Activated CD4-positive, alpha-beta T cell treated with anti-CD3 and anti-CD28 coated beads for 1 hour (primary cell): ENCODE measurements at places on chromosomes 13 and 19.

DNA sequence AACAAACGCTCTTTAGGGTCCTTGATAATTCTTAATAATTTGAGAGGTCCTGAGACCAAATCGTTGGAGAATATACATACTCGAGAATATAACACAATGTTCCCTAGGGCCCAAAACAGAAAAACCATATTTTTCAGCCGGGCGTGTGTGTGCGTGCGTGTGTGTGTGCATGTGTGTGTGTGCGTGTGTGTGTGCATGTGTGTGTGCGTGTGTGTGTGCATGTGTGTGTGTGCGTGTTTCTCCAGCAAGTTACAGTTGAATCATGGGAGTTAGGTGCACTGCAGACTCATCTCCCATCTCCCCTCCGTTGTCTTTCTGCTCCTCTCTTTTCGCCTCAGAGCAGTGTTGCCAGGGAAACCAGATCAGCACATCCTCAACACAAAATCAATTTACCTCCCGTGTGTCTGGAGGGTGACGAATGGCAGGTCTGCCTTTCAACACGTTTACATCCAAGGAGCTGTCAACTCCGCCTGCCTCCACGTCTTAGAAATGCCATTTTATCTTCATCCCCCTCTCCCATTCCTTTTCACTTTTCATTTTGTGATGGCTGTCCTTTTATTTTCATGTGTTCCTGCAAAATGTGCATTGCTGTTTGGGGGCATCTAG, 8.3 kb upstream of the PNMA8B start:
- DNase-seq = no peak

DNA sequence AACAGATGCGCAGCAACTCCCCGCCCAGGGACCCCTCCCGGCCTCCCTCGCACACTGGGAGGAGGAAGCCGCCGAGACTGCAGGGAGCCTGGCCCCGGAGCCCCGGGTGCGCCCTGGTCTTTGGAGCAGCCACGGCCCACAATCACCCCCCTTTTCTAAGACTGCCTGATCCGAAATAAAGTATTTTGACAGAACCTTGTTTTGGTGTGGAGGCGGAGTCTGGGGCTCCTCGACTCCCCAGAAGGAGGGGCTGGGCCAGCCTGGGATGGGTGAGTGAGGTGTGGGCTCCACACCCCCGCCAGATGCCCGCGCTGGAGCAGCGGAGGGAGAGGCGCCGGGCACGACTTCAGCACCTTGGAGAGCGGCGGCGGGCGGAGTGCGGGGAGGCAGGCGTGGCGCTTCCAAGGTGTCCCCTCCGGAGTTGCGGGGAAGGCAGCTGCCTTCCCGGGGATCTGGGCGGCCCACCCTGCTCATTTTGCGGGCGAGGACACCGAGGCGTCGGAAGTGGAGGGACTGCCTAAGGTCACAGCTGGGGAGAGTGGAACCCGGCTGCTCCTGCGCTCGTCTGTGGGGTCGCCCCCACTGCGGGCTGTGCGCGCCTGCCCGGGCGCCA, 9.4 kb downstream of the SIRT6 start:
- DNase-seq = peak; percentile 45

- DNase-seq = no peak
Observed at GRCh38 chr13:105058517-105058916, 1476.9 kb downstream of the EFNB2 start.

- no peak for DNase-seq
Observed at GRCh38 chr19:6668691-6669090, 1.3 kb downstream of the TNFSF14 start.

- no peak for DNase-seq
Observed at GRCh38 chr13:114067381-114067885, 65.0 kb downstream of the RASA3 start.

DNA sequence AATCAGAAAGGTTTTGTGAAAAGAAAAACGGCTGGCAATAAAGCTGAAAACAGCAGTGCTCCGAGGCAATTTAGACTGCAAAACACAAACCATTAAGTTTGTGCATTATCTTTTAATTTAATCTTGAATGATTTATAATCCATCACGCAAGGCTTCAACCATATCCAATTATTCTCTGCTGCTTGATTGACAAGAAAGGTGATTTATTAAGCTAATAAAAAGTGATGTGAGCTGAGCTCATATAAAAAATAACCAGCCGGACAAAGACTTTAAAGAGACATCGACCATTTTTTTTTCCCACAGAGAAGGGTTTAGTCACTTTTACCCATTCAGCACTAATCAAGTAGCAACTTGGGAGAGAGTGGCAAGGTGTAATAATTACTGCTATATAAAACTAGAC, 33.6 kb downstream of the TSHZ3 start:
- no peak for DNase-seq

GRCh38 chr19:1262623-1263123, 6.5 kb upstream of the CIRBP start:
- DNase-seq = no peak

DNA sequence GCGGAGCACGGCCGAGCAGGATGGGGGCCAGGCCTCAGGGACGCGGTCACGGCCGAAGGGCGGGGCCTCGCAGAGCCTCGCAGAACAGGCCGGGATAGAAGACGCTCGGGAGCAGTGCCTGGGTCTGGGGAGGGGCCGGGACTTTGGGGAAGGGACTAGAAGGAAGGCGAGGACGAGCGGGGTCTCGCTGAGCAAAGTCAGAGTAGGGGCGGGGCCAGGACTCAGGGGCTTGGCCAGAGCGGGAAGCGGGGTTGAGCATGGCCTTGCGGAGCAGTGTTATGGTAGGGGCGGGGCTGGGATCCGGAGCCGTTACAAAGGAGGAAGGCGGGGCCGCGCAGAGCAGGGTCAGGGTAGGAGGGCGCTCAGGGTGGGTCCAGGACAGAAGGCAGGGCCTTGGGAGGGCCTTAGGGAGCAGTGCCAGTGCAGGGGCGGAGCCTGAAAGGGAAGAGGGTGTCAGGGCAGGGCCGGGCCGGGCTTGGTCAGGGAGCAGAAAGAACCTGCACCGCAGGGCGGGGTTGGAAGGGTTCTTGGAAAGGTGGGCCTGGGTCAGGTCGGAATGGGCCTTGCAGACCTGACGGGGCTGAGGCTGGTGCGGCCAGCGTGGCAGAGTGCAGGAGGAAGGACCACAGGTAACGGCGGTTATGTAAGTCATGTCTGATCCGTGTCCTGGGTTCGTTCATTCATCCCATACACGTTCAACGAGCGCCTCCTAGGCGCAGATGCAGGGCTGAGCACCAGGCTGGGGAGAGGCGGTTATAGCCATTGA, 533 bp upstream of the ATP8B3 start:
- DNase-seq = peak; percentile 68

DNA sequence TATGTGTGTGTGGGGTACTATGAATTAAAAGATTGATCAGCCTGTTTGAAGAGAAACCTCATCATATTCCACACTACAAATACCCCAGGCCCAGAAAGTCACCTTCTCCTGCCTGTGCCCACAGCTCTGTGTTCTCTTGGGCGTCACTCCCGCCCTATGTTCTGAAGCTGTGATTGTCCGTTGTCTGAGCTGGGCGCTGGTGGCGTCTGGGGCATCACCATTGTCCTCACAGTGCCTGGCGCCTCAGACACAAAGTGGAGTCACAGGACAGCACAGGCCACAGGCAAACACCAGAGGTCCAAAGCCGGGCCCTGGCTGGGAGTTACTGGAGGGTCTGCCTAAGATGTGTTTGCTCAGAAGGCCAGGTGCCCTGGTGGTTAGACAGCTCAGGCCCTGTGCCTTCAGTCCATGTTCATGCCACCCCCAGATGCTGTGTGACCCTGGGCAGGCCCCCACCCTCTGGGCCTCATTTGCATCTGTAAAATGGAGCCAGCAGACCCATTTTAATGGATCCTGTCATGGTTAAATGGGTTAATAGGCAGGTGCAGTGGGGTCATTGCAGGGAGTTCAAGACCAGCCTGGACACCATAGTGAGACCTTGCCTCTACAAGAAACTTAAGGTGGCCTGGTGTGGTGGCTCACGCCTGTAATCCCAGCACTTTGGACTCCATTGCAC, 34.5 kb downstream of the DNM2 start:
- DNase-seq = no peak

- no peak for DNase-seq
Observed at GRCh38 chr13:74571811-74572210, 437.6 kb upstream of the KLF12 start.

GRCh38 chr19:2334986-2335846, 6.7 kb downstream of the SPPL2B start:
- DNase-seq = no peak

DNA sequence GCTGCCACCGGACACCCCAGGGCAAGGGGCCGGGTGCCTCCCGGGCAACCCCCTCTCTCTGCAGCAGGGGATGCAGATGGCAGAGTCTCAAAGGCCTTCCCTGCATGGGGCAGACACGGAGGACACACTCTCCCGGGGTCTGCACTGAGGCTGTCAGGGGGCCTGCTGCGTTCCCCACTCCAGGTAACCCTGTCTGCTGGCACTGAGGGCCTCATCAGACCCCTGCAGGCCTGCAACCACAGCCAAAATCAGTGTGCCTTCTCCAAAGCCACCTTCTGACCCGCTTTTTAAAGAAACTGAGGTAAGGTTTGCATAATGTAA, 93.9 kb downstream of the GNG7 start:
- no peak for DNase-seq

DNA sequence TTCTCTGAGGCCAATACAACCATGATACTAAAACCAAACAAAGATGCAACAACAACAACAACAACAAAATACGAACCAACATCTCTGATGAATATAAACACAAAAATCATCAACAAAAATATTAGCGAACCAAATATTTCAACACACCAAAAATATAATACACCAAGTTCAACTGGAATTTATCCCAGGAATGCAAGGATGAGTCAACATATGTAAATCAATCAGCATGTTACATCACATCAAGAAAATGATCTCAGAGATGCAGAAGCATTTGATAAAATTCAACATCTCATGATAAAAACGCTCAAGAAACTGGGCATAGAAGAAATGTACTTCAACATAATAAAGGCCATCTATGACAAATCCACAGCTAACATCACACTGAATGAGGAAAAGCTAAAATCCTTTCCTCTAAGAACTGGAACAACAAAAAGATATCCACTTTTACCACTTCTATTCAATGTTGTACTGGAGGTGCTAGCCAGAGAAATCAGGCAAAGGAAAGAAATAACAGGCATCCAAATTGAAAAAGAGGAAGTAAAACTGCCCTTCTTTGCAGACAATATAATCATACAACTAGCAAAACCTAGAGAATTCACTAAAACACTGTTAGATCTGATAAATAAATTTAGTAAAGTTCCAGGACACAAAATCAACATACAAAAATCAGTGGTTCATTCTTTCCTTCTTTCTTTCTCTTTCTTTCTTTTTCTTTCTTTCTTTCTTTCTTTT, 2448.7 kb upstream of the PCDH20 start:
- no peak for DNase-seq

GRCh38 chr19:50008532-50008931, 16.6 kb downstream of the VRK3 start:
- DNase-seq = no peak

GRCh38 chr13:80132741-80133601, 208.0 kb downstream of the SPRY2 start:
- no peak for DNase-seq

- no peak for DNase-seq
Observed at GRCh38 chr19:3398900-3399278, 32.5 kb downstream of the NFIC start.

DNA sequence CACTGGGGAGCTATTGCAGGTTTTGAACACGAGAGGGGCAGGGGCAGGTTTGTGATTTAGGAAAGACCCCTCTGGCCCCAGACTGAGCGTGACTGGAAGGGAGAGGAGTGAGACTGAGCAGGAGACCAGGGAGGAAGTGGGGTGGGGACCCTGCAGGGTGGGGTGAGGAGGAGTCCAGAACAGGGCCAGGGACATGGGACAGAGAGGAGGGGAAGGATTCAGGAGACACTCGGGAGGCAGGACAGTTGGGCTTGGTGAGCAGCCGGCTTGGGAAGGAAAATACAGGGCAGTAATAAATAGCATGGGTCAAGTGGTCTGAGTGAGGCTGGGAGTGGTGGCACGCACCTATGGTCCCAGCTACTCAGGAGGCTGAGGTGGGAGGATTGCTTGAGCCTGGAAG, 9.4 kb downstream of the FOSB start:
- DNase-seq = no peak

DNA sequence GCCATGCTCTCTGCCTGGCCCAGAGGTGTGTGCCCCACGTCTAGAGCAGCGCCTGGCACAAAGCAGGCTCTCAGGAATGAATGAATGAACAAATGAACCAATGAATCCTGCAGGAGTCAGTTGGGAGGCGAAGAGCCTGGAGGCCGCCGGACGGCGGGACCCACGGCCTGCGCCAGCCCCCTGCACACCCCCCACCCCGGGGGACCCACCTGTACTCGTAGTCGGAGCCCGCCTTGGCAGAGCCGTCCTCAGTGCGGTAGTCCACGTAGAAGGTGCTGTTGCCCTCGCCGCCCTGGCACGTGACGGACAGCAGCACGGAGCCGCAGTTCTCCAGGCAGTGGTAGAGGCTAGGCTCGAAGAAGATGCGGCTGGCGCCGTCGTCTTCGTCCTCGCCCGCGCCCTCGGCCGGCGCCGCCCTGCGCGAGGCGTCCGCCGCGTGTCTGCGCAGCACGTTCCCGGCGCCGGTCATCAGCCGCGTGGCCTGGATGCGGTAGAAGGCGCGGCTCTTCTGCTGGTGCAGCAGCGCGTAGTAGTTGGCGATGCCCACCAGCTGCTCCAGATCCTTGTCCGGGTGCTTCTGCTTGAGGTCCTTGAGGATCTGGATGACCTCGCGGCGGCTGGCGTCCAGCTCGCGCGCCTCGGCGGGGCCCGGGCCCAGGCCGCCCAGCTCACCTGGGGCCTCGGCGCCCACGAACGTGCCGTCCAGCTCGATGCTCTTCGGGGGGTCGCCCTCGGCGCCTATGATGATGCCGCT, 14.8 kb downstream of the SLC8A2 start:
- no peak for DNase-seq

- no peak for DNase-seq
Observed at GRCh38 chr13:25371875-25372283, at the start of gene ATP8A2. ATP8A2 (plus strand) TSS chr13:25371974; CDS start chr13:25372213, 239 bp downstream.

DNA sequence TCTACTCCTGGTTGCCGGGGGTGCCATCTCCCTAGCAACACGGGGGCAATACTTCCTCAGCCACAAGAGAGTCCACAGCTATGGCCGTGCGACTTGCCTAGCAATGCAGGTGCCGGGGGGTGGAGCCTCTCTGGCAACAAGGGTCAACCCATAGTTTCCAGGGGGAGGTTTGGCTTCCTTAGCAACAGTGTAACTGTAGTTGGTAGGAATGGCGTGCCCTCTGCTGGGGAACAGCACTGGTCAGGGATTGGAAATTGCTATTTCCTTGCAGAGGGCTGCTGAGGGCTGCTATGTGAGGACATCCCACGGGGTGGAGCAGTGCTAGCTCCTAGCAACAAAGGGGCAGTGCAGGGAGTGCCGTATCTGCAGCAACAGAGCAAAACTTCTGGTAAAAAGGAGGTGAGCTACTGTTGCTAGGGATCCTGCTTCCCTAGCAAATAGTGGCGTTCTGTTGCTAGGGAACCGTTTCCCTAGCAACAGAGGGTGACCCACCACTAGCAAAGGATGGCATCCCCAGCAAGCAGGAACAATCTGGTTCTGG, 7.0 kb upstream of the TMC4 start:
- no peak for DNase-seq

GRCh38 chr13:110442930-110443621, 118.4 kb downstream of the RAB20 start:
- no peak for DNase-seq

- peak; percentile 95 for DNase-seq
Observed at GRCh38 chr19:53196777-53197396, 3.7 kb upstream of the ZNF665 start.

- no peak for DNase-seq
Observed at GRCh38 chr19:4529924-4530522, 5.0 kb downstream of the PLIN5 start.

- peak; percentile 46 for DNase-seq
Observed at GRCh38 chr19:46009530-46010510, 13.0 kb downstream of the PGLYRP1 start.

- no peak for DNase-seq
Observed at GRCh38 chr19:46383171-46383815, 30.1 kb downstream of the CCDC8 start.
